Kidney epithelial cell (primary cell): ENCODE measurements at places on chromosomes 7 and 10.

DNA sequence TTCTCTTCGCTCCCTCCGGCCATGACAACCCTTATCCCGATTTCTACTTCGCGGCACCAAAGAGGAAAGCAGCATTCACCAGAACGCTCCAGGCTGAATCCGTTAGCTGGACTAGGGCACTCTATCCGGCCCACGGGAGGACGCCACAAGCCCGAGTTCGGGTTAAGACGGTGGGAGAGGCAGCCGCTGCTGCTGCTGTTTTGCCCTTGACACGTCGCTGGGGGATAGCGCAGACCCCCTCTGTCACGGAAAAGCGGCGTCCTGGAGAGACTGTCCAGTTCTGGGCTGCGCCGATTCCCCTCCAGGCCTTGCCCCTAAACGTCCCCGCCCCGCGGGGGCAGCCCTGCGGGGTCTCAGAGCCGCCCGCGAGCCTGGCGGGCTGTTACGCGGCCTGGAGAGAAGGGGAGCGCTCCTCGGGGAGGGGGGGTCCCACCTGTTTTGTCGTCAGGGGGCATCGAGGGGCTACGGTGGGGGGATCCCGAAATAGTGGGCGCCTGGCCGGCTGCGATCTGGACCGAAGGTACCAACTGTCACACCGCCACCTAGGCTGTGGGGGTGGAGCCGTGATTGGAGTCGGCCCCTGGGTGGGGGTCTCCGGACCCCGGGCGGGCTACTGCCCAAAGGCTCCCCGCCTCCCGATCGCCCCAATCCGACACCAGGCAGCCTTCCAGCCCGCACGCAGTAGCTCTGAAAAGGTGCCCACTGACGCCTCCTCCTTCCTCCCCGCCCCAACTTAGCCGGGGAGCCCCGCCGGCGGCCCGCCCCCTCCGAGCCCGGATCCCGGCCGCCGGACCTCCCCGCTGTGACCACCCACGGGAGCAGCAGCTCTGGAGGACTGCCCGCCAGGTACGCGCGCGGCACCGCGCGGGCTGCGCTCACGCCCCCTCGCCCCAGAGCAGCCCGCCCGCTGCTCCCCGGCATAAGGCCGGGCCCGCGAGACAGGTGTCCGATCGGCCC is 772 bp downstream of the SGMS1 start:
- no peak for DNase-seq

- DNase-seq, result no peak
Measured at GRCh38 chr7:159034988-159035387, 109.7 kb downstream of the VIPR2 start.

GRCh38 chr7:19991936-19992335 is 218.5 kb upstream of the TMEM196 start:
- no peak for DNase-seq

GRCh38 chr10:62016623-62017490 is 115.4 kb downstream of the ARID5B start:
- no peak for DNase-seq

- DNase-seq, result no peak
Measured at GRCh38 chr7:21867226-21867625, 78.5 kb downstream of the CDCA7L start.
